ENCODE measurements at places on chromosomes 7 and 10.

DNA sequence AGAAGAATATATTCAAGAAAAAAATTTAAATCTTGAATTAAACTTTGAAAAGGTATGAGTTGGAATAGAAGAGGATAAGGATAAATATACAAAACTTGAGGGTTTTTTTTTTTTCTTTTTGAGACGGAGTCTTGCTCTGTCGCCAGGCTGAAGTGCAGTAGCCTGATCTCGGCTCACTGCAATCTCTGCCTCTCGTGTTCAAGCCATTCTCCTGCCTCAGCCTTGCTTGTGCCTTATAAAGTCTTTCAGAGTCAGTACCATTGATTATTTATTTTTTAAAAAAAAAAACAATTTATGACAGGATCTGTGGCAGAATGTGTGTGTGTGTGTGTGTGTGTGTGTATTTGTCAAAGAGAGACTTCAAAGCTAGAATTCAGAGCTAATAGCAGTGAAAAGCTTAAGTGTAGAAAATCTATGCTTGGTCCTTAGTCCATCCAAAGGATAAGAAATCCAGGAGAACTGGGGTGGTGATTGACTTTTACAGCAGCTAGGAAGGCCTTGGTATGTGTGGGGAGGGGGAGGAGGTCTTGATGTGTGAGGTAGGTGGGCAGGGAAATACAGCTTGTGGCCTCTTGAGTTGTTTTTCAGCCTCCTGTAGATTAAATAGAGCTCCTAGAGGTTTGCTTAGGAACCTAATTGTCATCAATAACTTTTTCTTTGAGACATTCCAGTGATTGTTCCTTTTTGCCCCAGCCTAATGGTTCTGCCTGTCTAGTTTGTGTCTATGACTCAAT lies 2.4 kb downstream of the HECTD2 start:
- no peak for DNase-seq

- no peak for DNase-seq
Observed at GRCh38 chr10:125205431-125205830, 45.1 kb upstream of the CTBP2 start.

DNA sequence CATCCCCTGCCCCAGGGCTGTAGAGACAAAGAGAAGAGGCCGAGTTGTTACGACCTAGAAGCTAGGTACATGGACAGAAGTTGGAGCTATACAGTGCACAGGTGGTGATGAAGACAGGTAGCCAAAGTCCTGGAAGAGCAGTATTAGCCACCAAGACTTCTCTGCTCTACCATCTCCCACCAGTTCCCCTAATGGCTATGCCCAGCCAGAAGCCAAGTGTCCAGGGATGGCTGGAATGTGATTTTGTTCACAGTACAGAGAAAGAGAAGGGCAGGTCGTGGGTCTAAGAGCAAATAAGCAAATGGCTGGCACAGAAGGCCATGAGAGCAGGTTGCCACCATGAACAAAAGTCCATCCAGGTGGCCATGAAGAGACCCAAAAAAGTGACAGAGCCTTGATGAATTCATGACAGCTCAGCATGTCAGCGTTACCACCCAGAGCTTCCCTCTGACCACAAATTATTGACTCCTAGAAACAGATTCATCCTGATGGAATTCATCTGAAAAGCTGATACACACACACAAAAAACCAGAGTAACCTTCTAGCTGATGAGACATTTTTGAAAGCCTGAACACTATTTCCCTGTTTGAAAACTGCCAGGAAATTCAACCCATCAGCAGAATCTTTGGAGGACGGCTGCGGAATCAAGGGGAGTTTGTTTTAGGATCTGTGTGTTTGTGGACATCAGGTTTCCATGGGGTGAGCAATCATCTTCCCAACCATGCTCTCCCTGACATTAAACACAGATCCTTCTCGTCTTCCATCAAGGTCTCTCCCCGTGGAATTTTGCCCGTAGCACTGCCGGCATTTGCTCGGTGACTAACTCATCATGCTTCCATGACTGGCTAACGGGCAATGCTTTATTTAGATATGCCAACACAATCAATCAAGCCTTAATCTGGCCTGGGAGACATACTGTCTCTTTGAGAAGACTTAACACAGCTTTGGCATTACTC lies 906.7 kb upstream of the AUTS2 start:
- DNase-seq = no peak

DNA sequence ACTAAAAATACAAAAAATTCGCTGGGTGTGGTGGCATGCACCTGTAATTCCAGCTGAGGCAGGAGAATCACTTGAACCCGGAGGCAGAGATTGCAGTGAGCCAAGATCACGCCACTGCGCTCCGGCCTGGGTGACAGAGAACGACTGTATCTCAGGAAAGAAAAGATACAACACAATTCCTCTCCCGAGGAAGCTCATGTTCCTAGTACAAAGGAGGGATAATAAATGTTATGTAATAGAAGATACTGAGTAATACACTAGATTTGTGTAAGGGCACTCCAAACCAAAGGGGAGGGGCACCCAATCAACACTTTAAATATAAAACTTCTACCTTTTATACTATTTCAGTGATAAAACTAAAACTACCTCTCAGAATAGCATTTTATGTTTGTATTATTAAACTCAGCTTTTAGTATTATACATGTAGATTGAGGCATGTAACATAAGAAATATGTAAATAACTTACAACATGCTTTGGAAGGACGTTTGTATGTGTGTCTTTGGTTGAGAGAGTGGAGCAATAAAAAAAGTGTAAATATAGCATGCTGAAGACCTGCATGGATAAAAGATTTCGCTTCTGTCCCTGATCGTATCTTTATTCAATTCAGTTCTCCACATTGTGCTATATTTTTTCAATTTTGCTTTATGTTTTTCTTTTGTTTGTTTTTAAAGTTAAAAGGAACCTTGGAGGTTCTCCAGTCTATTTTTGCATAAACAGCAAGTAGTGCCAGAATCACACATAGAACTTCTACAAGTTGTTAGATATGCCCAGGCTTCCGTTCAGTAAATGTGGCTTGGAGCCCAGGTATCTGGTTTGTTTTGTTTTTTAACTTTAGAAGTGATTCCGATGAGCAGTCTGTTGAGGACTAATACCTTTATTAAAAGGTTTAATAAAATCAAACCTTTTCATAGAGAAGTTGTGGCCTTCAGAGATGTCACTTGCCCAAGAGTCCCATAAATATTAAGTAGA lies 71.9 kb downstream of the WAC start:
- no peak for DNase-seq

DNA sequence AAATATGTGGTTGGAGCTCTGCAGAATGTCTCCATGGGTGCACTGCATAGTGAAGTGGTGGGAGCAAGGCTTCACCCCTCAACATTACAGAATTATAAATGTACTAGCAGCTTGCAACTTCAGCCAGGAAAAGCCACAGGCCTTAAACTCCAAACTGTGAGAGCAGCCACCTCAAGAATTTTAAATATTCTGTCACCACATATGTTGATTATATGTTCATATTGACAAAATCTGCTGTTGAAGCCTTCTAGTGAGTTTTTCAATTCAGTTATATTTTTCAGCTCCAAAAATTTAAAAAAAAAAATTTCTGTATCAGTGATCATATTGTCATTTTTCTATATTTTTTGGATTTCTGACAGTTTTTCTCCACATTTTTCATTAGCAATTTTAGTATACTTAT lies 30.9 kb upstream of the AKR1C2 start:
- DNase-seq = no peak

DNA sequence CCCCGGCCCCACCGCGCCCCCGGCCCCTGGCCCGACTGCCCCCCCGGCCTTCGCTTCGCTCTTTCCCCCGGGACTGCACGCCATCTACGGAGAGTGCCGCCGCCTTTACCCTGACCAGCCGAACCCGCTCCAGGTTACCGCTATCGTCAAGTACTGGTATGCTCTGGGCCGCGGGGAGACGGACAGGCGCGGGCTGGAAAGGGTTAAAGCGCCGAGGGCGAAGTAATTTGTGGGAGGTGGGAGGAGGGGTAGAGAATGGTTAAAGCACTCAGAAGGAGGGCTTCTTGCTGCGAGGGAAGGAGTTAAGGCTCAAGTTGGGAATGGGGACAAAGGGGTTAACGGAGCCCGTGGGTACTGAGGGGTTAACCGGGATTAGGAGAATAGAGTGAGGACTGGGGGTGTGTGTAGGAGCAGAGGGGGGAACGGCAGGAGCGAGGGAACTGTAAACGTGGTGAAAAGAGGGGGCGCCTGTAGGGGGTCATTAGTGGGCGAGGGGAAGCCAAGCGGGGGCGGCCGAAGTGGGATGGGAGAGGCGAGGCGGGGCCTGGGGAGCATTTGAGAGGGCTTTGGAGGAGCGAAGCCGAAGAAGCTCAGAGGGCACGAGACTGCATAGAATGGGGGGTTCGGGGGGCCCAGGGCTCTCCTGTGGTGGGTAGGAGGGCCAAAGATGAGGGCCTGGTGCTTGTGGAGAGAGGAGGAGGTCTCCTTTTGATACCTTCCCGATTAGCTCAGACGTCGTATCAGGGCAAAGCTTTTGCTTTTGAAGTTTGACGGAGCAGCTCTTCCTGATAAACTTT lies 605 bp downstream of the SUFU start:
- DNase-seq = peak; percentile 75

DNA sequence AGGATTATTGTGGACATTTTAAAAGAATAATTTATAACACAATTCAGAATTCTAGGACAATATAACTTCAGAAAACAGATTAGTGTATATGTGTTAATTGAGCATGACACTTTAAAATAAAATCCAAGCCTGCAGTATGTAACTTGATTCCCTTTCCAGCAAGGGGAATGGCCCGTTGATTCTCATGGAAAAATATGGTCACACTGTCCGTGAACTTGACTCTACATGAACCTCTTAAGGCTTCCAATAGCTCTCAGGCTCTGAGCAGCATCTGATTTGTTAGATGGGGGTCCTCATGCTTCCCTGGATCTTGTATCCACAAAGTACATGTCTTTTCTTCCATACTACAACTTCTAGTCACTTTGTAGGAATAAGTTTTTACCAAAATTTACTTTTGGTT lies 85.5 kb upstream of the AKR1E2 start:
- no peak for DNase-seq

- DNase-seq = no peak
Observed at GRCh38 chr10:68175949-68176348, 56.0 kb downstream of the ATOH7 start.

- DNase-seq = peak; percentile 22
Observed at GRCh38 chr10:33047655-33048054, 89.6 kb upstream of the ITGB1 start.

GRCh38 chr7:19522486-19522885 lies 186.4 kb downstream of the POLR1F start:
- DNase-seq = no peak

DNA sequence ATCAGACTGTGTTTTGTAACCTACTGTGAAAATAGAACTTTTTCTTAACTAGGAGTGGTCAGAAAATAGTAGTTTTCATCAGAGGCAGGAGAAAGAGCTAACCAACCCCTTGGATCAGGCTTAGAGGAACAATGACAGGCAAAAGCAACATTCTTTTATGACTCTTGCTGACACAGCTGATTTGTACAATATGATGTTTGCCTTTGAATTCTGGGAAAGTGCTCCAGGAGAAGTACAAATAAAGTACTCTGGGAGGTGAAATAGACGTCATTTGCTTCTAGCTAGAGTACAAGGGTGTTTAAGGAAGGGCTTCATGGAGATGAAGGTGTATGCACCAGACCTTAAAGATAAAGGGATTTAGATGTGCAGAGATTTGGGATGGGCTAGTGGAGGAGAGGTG lies 75.1 kb upstream of the KIAA1217 start:
- no peak for DNase-seq

DNA sequence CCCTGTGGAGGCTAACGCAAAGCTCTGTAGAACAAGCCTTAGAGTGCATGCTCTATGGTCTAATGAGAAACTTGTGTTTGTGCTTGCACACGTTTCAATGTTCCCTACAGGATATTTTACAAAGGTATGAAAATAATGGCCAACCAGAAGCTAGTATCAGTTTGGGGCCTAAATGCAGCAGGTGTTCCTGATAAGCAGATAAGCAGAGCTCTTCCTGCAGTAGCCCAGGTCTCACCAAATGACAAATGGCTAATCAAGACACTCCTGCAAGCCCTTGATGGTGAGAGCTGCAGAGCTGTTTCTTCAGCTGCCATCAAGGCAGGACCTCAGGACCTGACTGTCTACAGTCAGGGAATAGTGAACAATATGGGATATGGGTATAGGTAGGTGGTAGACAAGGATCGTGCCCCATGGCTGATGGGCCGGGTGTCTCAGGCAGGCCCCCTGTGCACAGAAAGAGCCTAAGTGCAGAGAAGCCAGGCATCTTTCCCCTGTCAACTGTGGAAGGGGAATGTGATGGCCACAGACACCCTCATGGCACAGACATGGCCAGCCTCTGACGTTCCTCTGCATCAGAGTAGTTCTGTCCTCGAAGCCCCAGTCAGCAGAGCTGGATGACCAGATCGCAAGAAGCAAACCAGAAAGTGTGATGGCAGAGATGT lies 23.2 kb upstream of the RASSF4 start:
- DNase-seq = no peak

DNA sequence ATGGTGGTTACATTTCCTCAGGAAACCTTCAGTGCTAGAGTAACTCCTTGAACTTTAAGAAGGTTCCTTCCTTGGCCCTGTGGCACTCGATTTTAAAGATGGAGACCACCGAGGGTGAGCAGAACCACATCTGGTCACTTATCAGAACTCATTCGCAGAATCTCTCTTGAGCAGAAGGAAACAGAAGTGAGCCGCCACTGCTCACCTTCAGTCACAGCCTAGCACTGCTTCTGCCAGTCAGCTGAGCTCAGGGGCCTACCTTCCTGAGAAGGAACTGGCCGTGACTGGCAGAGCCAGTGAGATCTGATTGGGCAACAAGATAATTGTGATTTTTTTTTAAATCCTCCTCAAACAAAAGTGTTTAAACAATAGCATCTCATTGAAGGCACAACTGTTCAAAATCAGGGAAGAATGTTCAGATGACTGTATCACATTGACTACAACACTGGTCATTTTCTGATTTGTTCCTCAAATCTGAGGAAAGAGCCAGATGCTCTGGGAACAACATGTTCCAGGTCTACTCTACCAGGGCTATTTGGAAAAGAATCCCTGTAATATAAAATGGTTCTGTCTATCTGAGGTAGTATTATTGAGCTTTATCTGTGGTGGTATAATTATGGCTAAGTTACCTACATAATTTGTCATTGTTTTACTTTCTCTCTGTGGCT lies 2.7 kb upstream of the SYPL1 start:
- no peak for DNase-seq

GRCh38 chr7:77427996-77428603 lies 12.0 kb upstream of the GSAP start:
- DNase-seq = no peak

DNA sequence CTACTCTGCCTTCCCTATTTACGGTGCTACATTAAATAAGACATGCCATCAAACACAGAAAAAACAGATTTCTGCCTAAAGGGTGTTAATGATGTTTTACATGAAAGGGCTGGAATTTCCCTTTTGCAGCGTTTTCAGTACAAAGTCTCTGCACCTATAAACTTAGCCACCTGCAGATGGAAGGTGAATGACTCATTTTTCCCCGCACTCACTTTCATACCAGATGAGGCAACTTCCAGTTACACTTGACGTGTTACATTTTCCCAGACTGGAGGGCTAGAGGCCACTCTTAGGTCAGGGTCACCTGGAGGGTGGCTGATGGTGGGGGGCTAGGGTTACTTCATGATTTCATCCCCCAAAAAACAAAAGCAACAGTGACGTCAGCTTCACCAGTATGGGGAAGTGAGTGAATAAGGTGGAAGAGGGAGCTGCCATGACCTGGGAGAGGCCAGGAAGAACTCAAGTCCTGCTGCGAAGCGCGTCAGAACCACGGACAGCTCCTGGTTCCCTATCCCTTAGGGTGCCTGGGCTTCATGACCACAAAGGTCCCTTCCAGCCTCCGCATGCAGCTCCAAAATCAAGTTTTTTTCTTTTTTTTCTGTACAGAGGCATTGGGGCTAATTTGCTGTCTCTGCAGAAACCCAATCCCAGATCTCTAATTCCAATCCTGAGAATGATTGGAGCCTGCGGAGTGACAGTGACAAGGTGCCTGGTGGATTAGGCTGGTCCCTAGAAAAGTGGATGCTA lies 94.0 kb downstream of the ADARB2 start:
- no peak for DNase-seq

Measured in spinal cord (tissue), 10 donors.